ENCODE measurements at places on chromosomes 4 and X.

DNA sequence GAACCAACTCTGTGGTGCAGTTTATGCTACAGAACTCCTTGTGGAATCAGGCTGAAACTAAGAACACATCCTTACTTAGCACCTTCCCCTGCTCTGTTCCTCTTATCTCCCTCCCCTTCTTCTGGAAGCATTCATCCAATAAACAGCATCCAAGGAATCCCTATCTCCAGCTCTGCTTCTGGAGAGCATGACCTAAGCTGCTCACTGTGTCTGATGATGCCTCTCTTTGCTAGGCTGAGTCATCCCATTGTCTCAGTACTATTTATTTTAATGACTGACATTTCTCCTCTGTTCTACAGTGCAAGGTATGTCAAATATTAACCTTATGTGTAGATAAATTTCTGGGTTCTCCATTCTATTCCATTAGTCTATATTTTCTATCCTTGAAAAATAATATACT is 71.2 kb downstream of the BEND2 start:
- DNase-seq = no peak

DNA sequence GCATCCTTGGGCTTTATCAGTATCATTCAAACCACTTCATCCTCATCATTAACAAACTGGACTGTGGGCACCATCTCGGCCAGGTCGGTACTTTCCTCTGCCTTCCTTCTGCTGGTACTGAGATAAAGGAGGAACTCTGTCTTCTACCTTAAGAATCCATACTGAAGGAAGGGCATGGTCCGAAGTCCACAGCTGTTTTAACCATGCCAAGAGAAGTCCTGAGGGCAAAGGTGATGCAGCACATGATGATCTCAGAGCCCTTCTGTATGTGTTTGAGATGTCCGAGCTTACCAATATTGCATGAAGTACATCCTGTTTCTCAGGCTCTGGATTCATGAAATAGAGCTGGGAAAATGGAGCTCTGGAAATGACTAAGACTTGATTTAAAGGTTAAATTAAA is 125.5 kb upstream of the STS start:
- DNase-seq = no peak

DNA sequence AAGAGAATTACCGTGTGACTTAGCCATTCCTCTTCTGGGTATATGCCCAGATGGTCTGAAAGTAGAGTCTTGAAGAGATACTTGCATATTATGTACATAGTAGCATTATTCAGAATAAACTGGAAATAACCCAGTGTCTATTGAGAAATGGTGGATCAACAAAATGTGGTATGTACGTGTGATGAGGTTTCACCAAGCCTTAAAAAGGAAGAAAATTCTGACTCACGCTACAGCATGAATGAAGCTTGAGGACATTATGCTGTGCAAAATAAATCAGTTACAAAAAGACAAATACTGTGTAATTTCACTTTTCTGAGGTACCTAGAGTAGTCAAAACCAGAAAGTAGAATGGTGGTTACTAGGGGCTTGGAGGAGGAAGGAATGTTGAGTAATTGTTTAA is 37.3 kb downstream of the GBA3 start:
- no peak for DNase-seq

DNA sequence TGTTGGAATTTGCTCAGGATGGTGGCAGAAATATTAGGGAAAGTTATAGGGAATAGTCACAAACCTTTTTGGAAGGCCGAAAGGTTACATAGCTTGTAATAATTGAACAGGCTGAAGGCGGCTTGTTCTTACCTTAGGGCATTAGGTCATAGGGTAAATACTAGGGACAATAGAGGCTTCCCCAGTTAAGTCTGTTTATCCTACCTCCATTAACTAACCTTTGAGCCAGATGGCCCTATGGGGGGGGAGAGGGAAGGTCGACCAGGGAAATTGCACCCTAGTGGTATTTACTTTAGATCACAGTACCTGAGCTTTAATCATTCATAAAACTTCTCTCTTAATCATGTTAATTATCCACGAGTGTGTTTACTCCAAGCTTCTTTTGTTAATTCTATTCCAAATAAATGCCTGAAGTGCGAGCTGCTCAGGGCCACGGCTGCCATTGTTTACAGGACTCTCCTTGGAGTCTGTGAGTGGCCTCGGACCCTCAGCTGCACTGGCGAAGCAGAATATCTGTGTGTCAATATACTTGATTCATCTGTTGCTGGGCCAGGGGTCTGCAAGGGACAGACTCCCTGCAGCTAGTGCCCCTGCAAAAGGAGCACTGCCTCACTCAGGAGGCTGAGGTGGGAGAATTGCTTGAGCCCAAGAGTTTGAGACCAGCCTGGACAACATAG is 22.9 kb downstream of the PAGE2 start:
- DNase-seq = no peak

DNA sequence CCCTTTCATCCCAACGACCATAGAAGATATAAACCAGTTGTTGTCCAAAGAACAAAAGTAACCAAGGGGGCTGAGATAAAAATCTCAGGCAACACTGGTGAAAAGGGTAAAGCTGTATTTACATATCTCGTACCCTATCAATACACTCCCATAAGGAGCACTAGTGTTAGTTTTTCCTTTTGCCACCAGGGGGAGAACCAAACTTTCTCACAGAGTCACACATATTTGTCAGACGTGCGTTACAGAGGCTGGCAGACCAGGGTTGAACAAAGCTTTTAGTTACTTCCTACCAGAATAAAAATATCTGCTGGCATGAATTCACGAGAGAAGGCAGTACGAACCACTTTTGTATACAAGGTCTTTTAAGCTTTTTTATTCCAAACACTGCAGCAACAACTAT is 88.3 kb downstream of the AMELX start:
- peak; percentile 9 for DNase-seq

DNA sequence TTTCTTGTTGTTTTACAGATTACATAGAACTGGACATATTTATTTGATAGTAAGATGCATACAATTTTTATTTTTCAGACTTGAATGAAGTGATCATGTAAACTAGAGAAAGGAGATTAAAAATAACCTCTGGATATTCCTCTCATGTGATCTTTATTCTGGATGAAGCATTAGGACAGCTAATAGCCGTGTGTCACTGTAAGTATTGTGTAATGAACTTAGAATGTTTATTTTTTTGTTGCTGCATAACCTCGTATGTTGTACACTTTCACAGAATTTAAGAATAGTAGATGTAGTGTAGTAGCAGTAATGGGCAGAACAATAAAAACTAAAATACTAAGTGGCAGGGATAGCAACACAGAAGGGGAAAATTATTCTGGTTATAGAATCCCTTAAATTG is 2094.5 kb upstream of the TENM3 start:
- no peak for DNase-seq

DNA sequence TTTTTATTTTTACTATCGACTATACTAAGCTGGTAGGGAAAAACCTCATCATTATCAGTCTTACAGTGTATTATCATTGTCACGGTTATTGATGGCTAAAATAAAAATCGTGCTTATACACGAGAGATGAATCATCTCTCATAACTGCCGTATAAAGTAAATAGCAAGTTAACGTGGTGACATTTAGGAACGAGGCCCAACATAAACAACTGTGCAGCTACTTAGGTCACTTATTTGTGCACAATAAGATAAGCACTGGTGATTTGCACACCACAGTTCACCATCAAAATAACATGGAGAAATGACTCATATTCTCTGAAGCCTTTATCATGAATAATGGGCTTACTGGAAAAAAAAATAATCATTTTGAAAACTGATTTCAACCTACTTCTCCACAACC is 482.0 kb upstream of the TENM3 start:
- DNase-seq = no peak

DNA sequence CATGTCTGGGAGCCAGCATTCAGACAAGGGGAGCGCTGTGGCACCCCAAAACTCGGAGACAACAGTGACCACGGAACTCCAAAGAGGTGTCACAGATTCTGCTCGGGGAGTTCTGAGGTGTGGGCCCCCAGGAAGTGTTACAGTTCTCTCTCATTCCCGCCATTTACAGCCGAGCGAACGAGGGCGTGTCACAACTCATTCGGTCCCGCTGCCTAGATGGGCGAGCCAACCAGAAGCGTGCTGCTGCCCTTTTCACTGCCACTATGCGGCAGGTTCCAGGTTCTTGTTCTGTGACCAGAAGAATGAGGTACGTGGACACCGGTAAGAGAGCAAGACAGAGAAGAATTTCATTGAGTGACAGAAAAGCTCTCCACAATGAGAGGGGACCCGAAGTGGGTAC is 1370.6 kb upstream of the AGA start:
- no peak for DNase-seq

- no peak for DNase-seq
Measured at GRCh38 chrX:31268359-31268758, 196.5 kb upstream of the FTHL17 start.

DNA sequence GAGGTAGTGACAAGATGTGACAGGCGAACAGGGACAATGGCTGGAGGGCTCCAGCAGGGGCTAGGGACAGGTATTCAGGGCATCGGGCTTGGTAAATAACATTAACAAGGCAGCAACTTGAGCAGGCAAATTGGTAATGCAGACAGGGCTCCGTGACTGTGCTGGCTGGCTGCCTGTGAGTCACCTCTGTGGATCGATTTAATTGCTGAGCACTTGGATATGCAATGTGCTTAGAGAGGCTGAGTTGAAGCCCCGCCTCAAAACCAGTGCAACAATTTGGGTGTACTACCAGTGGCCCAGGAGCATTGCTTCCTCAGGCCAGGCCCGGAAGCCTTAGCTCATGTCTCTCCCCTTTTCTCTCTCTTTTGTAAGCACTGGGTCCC is 19.5 kb downstream of the CNGA2 start:
- DNase-seq = no peak

DNA sequence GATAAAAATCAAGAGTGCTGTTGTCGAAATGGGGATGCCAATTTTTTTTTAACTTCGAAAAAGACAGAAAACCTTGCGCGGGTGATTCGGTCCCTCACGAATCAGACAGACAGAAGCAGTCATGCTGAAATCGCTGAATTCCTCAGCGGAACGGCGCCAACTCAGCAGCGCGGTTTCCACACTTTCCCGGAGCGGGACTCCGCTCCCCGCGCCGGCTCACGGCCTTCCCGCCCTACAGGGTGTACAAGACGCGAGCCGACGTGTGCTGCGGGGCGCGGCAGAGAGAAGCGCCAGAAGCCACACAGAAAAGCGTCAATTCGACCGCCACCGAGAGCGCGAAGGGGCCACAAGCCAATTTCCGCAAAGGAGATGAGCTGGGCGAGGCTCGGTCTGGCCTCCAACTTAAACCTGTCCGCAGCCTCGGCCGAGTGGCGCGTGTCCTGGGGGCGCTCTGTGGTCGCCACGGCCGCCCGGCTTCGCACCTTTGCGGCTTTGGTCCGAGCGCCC is 1.3 kb downstream of the NEXMIF start:
- DNase-seq = peak; percentile 17

- DNase-seq = no peak
Measured at GRCh38 chr4:173091362-173091761, 77.2 kb upstream of the GALNT7 start.

DNA sequence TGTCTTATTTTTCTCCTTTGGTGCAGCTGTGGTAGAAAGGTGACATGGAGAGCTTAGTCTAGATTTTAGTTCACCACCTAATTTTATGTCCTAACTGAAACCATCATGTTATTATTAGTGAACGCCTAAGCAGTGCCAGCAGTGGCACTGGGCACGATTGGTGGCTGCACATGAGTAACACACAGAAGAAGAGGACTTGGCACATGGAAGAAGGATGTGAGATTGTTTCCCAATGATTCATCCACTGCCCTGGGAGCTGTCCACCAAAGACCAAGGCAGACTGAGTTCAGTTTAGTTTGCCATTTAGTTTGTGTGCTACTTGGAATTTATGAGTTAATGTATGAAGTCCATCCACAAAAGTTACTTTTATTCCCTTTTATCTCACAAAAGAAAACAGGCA is 68.1 kb upstream of the NAP1L5 start:
- no peak for DNase-seq

DNA sequence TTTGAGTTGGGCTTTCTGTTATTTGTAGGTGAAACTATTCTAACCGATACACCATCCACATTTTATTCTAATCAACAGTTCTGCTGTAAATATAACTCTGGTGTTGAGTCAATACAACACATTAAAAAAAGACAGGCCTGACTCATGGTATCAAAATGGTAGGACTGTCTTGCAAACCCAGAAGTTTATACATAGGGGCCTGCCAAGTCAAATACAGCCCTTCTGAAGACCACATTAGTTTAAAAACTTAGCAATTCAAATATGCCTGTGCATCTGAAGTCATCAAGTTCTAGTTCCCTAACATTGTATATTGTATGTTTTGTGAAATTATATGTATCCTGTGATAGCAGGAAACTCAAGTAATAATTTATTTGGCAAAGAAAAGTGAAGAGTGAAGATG is 24.4 kb upstream of the PDE5A start:
- DNase-seq = no peak

DNA sequence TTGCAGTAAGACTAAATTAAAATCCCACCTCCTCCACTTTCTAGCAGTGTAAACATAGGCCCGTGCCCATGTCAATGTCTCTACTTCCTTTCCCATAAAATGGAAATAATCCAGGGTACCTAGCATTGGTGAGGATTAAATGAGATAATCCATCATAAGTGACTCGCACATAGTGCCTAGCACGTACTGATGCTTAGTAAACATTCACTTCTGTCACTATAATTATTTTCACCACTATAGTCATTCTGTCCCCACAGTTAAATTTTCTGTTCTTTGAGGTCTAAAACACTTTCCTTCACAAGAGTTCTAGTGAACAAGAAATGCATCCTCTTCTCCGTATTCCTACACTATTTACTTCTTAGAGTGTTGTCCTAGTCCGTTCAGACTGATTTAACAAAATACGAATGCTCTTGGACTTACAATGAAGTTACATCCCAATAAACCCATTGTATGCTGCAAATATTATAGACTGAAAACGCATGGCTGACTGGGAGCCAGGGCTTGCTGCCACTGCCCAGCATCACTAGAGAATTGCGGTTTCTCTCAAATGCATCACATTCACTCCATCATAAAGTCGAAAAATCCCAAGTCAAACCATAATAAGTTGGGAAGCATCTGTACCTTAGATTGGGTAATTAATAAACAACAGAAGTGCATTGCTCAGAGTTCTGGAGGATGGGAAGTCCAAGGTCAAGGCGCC is 10.6 kb downstream of the ARAP2 start:
- no peak for DNase-seq

GRCh38 chrX:13076176-13076961 is 31.9 kb upstream of the FAM9C start:
- peak; percentile 23 for DNase-seq

- DNase-seq = no peak
Measured at GRCh38 chrX:149060921-149061320, 444.2 kb downstream of the IDS start.

DNA sequence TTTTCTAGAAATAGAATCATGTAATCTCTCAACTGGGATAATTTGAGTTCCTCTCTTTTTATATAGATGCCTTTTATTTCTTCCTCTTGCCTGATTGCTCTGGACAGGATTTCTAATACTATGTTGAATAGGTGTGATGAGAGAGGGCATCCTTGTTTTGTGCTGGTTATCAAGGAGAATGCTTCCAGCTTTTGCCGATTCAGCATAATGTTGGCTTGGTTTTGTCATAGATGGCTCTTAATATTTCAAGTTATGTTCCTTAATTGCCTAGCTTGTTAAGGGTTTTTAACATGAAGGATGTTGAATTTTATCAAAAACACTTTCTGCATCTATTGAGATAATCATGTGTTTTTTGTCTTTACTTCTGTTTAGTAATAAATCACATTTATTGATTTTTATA is 58.7 kb downstream of the TMEM47 start:
- no peak for DNase-seq
